ENCODE measurements at places on chromosomes 1 and 21.
A peak's percentile ranks its signal among the peaks of the same experiment; 100 is the strongest.

GRCh38 chr1:222525951-222526350 is 22.0 kb downstream of the HHIPL2 start:
- no peak for DNase-seq

DNA sequence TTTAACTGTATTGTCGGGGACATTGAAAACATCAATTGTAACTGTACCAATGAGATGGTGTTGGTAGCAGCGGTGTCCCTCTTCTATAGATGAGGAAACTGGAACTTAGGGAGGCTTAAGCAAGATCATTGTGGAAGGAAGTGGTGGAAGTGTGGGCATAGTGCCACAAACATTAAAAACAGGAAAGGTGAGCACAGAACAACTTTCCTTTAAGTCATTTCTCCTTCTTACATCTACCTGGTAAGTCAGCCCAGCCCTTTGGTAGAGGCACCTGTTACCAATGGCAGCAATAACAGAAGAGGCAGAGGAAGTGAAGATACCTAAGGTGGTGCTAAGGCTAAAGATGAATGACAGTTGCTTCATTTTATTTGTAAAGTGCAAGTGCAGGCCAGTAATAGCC is 12.0 kb upstream of the CTSS start:
- no peak for DNase-seq

- DNase-seq, result no peak
Measured at GRCh38 chr1:16342331-16343062, 9.8 kb downstream of the FBXO42 start.

DNA sequence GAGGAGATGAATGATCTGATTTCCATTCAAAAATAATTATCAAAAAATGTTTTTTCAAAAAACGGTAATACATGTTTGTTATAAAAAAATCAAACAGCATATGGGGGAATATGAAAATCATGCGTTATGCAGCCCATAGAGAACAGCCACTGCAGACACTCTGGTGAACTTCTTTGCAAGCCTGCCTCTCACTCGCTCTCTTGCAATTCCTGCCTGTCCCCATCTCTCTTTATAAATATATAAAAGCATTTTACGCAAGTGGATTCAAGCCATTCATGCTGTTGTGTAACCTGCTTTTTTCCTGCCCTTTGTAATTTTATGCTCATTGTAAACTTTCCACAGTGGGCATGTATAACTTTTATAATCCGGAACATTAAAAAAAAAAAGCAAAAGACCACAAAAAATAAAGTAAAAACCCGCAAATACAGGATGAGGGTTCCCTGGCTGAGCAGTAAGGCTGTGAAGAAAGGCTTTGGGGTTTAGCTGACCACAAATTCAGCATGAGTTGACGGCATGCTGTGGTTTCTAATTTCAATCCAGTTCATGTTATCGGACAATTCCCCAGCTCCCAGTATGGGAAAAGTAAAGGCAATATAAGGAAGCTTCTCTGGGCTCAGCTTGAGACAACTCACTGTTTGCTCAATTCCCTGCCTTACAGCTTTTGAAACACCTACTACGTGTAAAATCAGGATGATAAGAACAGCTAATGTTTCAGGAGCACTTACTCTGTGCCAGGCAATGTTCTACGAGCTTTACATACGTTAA is 52.8 kb upstream of the ZBTB40 start:
- no peak for DNase-seq

DNA sequence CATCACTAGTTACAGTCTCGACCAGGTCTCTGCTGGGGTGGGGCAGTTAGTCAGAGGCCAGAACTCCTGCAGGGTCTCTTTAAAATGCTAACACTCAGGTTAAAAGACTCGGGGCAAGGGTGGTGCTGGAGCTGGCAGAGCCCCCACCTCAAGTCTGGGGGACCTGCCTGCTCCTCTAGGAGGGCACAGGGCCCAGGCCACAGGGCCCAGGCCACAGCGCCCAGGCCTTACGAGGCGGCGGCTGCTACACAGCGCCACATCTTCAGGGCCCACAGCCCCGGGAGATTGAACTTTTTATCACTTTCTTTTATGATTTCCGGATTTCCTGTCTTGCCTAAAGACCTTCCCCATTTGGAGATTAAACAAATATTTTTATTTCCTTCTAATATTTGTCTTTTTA is 10.4 kb downstream of the MPZ start:
- DNase-seq, result no peak

GRCh38 chr1:115056395-115056798 is 26.8 kb downstream of the TSHB start:
- DNase-seq, result no peak

- DNase-seq, result no peak
Measured at GRCh38 chr1:207866471-207867135, 44.3 kb downstream of the CD34 start.

DNA sequence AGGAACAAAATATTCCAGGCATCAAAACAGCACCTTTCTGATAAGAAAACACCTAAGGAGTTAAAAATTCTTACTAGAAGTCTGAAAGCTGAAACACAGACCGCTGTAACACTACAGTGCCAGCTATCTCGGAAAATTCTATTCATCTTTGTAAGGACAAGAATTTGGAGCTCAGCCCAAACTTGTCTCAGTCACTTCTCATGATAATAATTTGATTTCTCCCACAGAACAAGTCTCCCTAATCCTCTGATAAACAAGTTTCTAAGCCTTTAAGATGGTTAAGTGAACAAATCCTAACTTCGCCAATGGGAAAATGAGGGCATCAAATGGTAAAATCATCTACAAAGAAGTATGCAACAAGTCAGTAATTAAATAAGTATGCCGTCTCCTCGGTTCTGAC is 59.9 kb downstream of the SIPA1L2 start:
- DNase-seq, result no peak

GRCh38 chr1:43344267-43344850 is 6.7 kb downstream of the MPL start:
- no peak for DNase-seq

DNA sequence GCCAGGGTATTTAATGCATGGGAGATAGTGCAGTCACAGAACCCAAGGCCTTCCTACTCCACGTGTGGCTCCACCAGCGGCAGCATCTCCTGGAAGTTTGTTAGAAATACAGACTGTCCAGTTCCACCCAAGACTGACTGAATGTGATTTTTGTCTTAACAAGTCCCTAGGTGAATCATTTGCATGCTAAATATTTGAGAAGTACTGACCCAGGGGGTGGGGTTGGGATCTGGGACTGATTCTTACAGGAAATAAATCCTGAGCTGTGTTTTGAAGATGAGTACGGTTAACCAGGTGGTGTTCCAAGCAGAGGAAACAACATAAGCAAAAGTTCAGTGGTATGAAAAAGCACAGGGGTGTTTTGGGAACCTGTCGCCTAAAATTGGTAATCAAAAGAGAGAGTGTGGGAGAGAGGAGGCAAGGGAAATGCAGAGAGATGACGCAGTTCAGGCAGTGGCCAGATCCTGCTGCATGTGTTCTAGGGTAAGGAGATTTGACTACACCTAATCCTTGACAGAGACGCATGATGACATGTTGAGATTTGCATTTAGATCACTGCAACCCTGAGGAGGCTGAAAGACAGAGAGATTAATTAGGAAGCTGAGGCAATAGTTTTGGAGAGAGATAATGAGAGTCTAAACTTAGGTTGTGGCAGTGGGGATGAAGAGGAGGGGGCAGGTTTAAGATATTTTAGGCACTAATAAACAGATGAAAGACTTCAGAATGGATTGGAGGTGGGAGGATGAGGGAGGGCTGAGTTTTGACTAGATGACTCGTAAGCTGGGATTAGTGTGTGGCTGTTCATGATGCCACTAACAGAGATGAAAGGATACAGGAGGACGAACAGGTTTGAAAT is 3.7 kb upstream of the ZNF326 start:
- no peak for DNase-seq

DNA sequence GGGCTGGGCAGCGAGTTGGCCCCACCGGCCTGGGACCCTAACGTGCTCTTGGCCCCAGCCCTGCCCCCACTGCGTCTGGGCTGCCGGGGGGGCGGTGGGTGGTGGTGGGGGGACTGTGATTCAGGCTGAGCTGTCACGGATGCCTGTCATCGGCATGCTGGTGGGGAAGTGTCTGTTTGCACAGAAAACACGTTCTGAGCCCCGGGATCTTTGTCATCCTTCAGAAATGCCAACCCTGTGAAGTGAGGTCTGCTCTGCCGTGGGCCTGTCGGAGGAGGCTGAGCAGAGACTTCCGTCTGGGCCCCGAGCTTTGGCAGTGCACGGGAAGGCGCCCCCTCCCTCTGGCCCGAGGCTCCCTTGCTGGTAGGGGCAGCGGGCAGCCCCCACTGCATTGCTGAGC is 24.3 kb upstream of the PLCH2 start:
- DNase-seq, result no peak

- DNase-seq, result no peak
Measured at GRCh38 chr21:46666941-46667740, 31.7 kb downstream of the PRMT2 start.

DNA sequence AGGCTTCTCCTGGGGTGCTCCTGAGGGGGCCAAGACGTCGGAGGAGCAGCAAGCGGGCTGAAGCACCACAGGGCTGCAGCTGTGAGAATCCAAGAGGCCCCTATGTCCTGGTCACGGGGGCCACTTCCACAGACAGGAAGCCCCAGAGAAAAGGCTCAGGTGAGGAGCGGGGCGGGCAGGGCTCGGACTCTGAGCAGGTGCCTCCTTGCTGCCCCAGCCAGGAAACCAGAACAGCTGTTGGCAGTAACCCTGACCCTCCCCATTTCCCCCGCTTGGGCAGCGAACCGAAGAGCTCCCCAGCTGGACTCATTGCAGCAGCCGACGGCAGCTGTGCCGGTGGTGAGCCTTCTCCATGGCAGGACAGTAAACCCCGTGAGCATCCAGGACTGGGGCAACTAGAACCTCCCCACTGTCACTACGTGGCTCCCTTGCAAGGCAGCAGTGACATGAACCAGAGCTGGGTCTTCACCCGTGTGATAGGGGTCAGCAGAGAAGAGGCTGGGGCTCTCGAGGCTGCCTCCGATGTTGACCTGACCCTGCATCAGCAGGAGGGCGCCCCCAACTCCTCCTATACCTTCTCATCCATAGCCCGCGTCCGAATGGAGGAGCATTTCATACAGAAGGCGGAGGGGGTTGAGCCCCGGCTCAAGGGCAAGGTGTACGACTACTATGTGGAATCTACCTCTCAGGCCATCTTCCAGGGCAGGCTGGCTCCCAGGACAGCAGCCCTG is 625 bp downstream of the KLHDC7A start:
- DNase-seq, result no peak

- no peak for DNase-seq
Measured at GRCh38 chr1:40392221-40392620, 18.7 kb downstream of the SMAP2 start.

DNA sequence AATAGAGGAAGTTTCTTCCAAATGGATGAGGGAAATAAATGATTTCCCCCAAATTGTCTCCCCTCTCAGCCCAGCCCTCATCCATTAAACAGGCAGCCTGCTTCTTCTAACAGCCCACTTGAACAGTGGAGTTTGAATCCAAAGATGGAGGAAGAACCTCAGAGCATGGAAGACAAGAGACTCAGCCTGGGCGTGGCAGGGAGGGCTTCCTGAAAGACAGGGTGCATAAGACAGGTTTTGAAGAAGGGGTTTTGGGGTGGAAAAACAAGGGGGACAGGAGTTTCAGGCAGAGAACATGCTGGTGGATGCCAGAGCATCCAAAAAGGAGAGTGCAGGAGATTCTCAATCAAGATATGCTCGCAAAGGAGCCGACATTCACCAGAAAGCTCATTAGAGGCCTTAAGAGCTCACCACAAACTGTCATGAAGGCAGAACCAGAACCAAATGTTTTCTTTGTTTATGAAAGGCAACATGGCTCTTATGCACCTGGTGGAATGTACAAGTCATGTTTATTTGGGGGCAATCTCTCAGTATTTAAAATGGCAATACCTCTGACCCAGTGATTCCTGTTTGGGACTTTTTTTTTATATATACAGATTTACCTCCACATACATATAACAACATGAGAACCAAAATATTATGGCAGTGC is 26.5 kb upstream of the TSPEAR start:
- DNase-seq, result no peak

GRCh38 chr1:118841521-118841920 is 146.6 kb downstream of the TBX15 start:
- no peak for DNase-seq

- DNase-seq, result no peak
Measured at GRCh38 chr1:66283622-66284041, 250.3 kb upstream of the SGIP1 start.

GRCh38 chr1:155009221-155009711 is 6.7 kb downstream of the ZBTB7B start:
- DNase-seq, result no peak

DNA sequence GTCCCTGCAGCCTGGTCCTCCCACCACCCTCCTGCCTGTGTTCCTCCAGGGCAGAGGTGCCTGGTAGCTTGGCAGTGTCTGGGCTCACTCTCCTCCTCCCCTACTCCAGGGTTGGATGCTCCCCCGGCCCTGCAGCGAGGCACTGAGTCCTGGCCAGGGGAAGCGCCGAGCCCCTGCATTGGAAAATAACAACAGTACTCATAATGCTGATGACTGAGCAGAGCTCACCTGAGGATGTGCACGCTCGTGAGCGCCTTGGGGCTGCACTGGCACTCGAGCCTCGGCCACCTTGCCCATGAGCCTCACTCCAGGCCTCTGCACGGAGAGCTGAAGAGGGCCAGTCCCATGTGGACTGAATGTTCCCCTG is 6.0 kb upstream of the ACTRT2 start:
- DNase-seq, result no peak

DNA sequence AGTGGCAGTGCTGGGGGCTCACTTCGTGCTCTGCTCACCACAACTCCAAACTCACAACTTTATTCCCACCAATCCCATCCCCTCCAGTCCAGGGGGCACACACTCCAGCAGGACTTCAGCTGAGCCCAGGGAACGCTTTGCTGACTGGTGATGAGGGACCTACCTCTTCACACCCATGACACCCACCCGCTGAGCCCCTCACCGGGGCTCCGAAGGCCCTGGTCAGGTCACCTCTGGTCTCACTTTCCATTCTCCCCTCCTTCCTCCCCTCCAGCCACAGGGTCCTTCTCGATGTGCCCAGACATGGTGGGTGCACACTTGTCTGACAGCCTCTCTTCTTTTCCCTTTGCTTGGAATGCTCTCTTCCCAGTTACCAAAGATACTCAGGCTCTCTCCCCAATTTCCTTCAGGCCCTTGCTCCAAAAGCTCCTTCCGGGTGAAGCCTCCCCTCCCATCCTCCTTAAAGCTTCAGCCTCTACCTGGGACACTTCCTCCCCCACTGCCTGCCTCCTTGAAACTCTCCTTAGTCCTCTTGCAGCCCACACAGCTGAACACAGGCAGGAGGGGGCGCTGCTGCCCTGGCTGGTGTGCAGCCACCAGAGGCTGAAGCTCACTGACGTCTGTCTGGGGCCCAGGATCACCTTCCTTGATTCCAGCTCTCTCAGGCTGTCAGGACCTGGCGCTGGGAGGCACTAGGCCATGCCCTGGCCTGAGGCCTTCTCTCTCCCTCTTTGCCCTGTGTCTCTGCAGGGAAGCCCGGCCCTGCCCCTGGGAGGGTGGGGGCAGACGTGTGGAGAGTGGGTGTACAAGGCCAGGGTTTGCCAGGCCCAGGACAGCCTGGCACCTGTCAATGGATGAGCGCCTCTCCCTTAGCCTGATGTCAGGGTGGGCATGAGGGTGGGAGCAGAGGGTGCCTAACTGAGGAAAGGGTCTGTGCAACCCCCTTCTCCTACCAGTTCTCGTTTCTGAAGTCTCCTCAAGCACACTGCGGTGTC is 1.6 kb downstream of the KCNE1 start:
- no peak for DNase-seq

GRCh38 chr1:233512538-233512937 is 101.4 kb upstream of the KCNK1 start:
- no peak for DNase-seq

GRCh38 chr21:41133874-41134522 is 34.0 kb upstream of the BACE2 start:
- no peak for DNase-seq

GRCh38 chr21:25561668-25562641 is 45.3 kb downstream of the MRPL39 start:
- peak; percentile 54 for DNase-seq

GRCh38 chr1:200771625-200772555 is 33.2 kb downstream of the CAMSAP2 start:
- DNase-seq, result no peak
